ENCODE measurements at places on chromosomes 4 and X.

DNA sequence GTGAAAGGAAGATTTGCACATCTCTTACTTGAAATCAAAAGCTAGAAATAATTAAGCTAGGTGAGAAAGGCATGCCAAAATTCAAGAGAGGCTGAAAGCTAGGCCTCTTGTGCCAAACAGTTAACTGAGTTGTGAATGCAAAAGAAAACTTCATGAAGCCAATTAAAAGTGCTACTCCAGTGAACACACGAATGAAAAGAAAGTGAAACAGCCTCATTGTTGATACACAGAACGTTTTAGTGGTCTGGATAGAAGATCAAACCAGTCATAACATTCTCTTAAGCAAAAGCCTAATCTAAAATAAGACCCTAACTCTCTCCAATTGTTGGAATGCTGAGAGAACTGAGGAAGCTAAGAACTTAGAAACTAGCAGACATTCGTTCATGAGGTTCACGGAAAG lies 122.3 kb downstream of the UNC5C start:
- DNase-seq = no peak

GRCh38 chr4:17517664-17518063 lies 2.7 kb downstream of the CLRN2 start:
- DNase-seq = no peak

GRCh38 chrX:11725631-11726442 lies 32.2 kb upstream of the MSL3 start:
- no peak for DNase-seq

DNA sequence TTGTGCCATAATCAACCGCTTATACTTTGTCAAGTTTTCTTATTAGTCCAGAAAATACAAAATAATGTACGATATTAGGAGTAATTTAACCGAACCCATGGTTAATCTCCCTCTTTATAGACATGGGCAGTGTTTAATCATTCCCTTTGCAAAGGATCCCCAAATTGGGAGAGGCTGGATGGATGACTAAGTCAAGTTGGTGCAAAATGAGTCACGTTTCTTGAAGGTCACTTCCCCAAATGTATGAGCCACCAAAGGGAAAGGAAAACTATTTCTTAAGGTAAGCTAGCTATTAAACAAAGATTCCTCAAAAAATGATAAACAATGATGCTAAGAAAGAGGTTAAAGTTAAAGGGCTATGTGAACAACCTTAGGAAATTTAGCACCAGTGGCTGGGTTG lies 17.5 kb downstream of the MAML3 start:
- DNase-seq = no peak

- no peak for DNase-seq
Observed at GRCh38 chr4:109729117-109729717, 653 bp downstream of the PLA2G12A start.

- DNase-seq = no peak
Observed at GRCh38 chr4:158610790-158611189, 60.9 kb downstream of the C4orf46 start.

DNA sequence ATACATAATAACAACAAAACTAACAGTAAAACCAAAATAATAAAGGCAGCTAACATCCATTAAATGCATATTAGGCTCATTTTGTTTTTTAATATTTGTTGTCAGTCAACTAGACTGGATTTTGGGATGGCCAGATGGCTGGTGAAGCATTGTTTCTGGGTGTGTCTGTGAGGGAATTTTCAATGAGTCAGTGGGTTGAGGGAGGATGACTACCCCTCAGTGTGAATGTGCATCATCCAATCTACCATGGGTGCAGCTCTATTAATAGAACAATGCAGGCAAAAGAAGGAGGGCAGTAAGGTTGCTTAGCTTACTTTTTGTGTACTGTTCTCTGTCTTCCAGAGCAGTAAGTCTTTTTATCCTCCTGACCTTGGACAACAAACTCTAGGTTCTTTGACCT lies 484.2 kb upstream of the HS3ST1 start:
- DNase-seq = no peak

GRCh38 chr4:35884714-35885480 lies 359.4 kb downstream of the ARAP2 start:
- no peak for DNase-seq

- DNase-seq = no peak
Observed at GRCh38 chr4:158169931-158170690, 2.7 kb downstream of the GASK1B start.

DNA sequence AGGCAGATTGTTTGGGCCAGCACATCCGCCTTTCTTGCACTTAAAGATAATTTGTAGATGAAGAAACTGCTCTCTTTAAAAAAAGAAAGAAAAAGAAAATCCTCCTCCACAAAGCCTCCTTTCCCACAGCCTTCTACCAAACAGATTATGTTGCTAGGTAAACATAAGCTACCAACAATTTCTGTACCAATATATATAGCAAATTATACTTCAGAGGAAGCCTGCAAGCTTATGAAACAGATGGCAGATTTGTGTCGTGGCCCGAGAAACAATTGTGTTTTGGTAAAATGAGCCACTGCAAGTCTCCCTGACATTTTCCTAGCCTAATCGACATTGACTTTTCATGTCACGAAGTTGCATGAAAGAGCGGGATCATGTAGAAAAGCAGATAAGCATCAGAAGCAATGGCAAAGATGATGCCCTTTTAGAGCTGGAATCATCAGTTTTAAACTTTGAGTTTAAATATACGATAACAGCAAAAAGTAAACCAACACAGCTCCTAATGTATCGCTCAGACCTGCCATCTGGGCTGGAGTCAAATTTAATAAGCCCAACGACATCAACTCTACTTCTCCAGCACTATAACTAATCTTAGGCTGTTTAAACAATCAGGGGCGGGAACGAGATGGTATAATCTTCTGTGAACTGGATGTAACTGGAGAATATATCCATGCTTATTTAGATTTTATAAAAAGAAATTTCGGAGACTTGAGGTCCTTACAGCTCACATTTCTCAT lies 94.9 kb upstream of the PLAC1 start:
- DNase-seq = no peak

GRCh38 chr4:40672528-40673522 lies 43.2 kb upstream of the RBM47 start:
- no peak for DNase-seq

DNA sequence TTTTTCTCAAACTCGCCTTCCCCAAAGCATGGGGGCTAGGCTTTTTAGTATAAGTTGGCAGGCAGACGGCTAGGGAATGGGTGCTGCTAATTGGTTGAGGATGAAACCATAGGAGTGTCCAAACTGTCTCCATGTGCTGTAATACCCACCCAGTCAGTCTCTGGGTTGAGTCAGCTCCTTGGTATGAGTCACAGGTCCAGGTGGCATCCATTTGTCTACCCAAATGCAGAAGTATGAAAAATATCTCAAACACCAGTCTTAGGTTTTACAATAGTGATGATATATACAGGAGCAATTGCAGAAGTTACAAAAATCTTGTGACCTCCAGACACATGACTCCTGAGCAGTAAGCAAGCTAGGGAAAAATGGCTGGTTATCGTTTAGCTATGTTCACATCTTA lies 27.4 kb upstream of the CCSER1 start:
- no peak for DNase-seq

DNA sequence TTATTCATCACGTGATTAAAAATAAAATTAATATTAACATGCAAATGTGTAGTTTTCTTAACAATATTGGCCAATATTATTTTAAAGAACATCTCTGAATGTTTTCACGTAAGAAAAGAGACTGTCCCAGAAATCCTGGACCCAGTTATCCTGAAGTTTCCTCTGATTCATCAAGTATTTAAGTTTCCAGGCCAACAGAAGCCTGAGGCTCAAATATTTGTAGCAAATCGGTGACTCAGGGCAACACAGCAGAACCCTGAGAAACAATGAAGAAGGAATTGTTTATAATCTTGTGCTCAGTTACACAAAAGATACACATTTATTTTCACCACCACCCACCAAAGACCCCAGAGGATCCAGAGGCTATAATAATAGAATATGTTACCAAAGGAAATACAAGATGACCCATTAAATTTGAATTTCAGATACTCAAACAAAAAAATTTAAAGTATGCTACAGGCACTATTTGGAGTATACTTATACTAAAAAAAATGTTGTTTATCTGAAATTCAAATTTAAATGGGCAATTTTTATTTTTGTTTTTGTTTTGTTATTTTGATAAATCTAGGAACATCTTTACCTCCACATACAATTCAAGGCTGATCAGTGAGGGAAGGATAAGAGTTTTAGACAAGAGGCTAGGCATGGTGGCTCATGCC lies 33.9 kb upstream of the SLC7A11 start:
- no peak for DNase-seq

DNA sequence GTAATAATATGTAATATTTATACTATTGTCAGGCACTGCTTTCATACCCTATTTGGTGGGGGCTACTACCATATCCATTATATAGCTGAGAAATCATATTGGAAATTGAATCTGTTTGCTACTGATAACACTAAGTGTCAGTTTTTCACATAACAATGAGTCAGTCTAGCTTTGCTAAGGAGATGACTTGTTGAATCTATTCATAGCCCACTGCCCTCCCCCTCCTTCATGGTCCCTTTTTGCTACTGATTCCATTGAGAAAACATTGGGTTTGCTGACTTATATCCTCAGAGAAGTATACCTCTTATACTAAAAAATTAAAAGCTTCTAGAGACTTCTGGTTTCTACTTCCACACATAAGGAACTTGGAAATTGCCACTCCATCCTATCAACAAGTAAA lies 1898.4 kb downstream of the STIM2 start:
- DNase-seq = no peak

DNA sequence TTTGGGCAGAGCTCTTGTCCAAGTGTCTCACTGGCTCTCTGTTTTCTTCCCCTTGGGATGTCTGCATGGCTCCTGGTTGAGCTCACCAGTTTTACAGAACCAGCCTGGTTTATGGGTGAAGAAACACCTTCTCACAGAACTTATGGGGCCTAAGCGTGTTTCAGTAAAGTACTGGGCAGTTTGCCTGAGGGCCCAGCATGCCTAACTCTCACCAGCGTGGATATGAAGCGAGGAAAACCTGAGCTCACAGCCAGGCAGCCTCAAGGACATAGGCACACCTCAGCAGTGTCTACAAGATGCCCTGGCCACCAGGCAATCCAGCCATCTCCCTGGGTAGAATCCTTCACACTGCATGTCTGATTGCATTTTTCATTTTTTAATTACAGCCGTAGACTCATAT lies 9.2 kb downstream of the NHSL2 start:
- DNase-seq = no peak

DNA sequence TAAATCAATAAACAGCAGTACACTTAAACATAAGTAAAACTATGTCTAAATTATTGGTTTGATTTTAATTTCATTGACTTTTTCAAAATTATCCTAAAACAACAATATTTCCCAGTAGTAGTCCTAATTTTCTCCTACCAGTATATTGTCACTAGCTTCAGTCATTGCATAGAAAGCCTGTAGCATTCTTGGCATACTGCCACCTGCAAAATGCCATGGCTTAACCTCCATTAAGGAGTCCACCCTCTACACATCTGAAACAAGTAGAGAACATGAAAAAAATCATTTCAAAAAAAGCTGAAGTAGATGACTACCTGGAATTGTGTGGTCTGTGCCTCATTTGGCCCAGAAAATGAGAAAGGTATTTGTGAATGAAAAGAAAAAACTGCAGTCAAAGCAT lies 348.5 kb downstream of the INPP4B start:
- DNase-seq = no peak

- DNase-seq = no peak
Observed at GRCh38 chr4:153939570-153939969, 150.7 kb upstream of the SFRP2 start.
